Inflammatory macrophage treated with lipopolysaccharide for 4 hours (primary cell): ENCODE measurements at places on chromosomes 16 and 17.

GRCh38 chr16:22077700-22078313 is 14.5 kb upstream of the VWA3A start:
- DNase-seq, result peak; percentile 65

DNA sequence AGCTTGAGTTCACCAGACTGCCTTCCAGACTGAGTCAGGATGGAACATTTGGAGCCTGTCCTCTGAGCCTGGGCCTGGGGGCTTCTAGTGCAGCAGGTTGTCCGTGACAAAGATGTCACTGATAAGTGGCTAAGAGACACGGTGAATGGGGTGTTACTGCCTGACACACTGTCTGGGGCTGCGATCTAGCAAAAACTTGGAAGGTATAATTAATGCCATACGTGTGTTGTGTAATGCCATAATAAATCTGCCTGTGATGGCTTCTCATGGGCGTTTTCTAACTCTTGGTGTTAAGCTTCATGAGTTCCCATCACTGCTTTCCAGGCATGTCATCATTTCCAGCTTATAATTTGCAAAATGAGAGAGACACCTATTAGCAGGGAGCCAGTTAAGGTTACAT is 215.4 kb downstream of the UTP18 start:
- no peak for DNase-seq

- no peak for DNase-seq
Measured at GRCh38 chr16:73361061-73361460, 313.1 kb upstream of the ZFHX3 start.

- peak; percentile 21 for DNase-seq
Measured at GRCh38 chr17:31699281-31699680, 159.8 kb downstream of the COPRS start.

- no peak for DNase-seq
Measured at GRCh38 chr17:44604116-44604761, 47.0 kb downstream of the FZD2 start.

GRCh38 chr17:56514264-56514663 is 79.2 kb upstream of the NOG start:
- DNase-seq, result no peak

- DNase-seq, result no peak
Measured at GRCh38 chr17:30116345-30116660, 313 bp upstream of the NSRP1 start.

- DNase-seq, result peak; percentile 39
Measured at GRCh38 chr16:85750827-85751697, at the start of gene C16orf74. Gene C16orf74, minus strand, starts transcription at chr16:85751096. Its CDS starts 15,879 bp downstream, at chr16:85735217.

- DNase-seq, result no peak
Measured at GRCh38 chr17:37176723-37177122, 199.1 kb upstream of the C17orf78 start.

DNA sequence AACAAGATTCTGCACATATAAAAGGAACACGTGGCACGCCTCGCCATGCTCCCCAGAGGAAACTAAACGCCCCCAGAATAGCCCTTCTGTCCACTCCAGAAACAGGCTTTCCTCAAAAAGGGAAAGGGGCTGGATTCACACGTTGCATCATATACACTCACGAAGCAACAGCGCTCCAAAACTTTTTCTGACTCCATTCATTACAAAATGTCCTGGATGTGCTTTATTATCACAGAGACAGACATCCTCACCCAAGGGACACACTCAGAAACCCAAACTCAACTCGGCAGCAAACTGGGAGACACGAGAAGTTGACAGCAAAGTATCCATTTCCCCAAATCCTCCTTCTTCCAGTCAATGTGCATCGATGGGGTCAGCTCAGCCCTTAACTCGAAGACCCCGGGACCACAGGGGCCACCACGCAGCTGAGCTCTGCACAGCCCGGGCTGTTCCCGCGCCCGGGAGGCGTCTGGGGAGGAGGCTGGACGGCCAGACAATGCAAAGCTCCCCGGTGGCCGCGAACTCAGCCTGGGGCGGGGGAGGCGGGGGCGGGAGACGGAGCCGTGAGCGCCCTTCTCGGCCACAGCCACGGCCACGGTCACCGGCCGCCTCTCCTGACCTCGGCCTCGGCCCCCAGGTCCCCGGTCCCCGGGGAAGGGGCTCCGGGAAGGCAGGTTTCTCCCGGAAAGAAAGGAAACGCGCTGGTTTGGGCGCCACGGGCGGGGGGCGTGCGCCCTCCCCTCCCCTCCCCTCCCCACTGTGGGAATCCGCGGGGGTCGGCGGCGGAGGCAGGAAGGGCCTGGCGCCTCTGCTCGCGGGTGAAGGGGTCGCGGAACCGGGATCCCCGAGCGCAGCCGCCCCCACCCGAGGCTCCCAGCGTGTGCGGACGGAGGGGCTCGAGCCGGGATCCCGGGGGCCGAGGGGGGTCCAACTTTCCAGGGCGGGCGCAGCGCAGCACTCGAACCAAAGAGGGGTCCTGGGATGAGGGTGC is 1.2 kb downstream of the NXN start:
- DNase-seq, result no peak

- DNase-seq, result no peak
Measured at GRCh38 chr17:80173916-80174315, 4.1 kb downstream of the CARD14 start.

DNA sequence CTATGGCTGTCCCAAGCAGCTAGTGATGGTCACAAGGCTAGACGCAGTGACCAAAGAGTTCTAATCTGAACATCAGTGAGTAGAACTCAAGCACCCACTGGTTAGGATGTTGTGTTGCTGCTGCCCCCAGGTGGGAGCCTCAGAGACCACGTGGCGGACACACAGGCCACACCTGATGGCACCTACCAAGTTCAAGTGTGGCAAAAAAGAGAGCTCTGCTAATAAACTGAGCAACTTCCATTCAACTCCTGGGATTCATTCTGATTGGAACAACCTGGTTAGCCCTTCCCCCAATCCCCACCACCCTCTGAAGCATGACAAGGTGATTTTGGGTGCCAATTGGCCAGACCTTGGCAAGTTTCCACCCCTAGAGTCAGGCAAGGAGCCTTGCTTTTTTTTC is 3.5 kb upstream of the LCMT1 start:
- no peak for DNase-seq

- no peak for DNase-seq
Measured at GRCh38 chr16:23920446-23920845, 84.7 kb downstream of the PRKCB start.

DNA sequence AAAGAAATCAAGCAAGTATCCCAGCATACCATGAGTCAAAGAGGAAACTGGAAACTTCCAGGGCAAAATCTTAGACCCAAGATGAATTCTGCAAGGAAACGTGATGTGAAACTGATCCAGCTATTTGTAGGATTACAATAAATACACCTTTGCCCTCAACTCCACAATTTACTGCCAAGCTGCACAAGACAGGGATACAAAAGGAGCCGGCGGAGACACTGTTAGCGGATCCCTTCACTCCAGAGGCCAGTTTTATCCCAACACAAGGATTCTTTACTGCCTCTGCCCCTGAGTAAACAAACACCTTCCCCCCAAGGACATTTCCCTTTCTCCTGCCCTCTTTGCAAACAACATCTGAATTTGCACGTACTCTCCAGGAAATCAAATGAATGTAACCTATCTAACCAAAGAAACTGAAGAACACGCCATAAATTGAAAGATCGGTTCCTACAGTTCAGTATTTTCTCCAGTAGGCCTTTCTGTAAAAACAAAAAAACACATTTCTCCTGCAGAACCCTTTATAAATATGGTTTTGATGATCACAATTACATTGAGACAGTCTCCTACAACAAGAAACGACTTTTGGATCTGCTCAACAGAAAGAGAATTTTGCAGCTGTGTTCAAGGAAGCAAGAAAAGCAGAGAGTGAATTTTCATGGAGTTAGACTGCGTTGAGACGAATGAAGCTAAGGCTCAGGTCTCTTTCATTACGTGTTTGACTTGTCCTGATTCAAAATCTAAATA is 1.4 kb upstream of the CBX2 start:
- no peak for DNase-seq

DNA sequence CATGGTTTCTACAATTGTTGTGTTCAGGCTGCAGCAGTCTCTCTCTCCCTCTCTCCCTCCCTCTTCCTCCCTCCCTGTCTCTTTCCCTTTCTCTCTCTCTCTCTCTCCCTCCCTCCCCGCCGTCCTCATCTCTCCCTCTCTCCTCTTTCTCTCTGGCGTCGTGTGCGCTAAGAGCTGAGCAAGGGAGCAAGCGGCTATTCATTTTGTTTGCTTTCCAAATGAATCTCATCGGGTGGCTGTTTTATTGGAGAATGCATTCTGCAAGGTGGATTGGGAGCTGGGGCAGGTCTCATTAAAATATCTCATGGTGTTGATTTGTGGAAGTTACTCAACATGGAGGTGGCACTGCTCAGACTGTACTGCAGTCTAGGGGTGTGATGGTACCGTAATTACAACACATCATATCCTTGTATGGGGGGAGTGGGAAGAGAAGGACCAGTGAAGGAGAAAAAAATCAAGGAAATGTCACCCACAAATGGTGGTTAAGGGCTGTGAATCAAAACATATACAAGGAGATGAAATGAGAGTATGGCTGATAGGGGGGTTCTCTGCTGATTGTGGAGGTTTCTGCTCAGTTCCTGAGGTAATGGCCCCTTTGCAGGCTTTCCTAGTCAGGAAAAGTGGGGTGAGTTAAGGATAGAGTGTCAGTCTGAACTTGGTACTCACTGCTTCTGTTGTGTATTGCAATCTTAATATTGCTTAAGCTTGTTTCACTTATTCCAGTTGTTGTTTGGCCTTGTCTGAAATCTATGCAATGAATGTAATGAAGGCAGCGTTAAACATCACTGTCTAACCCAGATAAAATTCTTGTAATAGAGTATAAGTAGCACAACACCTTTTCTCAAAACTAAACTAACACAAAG is 2.7 kb downstream of the MSL1 start:
- no peak for DNase-seq

DNA sequence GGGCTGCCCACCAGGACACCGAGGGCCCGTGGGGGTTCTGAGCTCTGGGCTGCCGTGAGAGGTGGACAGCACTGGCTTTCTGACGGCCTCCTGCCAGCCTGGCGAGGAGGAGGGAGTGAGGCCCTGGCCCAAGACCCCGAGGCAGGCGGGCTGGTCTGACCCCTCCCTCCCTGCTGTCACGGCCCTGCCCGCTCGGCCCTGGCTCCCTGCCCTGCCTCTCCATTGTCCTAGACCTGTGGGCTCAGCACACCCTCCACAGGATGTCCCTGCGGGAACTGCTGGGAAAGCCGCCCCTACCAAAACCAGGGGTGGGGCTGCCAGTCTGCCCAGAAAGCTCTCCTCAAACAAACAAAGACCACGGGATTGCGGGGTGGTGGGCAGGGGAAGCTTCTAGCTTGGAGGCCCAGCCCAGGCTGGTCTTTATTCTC is 20.7 kb downstream of the SPNS2 start:
- no peak for DNase-seq

- DNase-seq, result no peak
Measured at GRCh38 chr17:43940630-43941029, 1.6 kb downstream of the PPY start.

- DNase-seq, result peak; percentile 94
Measured at GRCh38 chr16:67158637-67159600, 790 bp downstream of the TRADD start.

- no peak for DNase-seq
Measured at GRCh38 chr17:74408262-74408661, 23.6 kb upstream of the GPRC5C start.

DNA sequence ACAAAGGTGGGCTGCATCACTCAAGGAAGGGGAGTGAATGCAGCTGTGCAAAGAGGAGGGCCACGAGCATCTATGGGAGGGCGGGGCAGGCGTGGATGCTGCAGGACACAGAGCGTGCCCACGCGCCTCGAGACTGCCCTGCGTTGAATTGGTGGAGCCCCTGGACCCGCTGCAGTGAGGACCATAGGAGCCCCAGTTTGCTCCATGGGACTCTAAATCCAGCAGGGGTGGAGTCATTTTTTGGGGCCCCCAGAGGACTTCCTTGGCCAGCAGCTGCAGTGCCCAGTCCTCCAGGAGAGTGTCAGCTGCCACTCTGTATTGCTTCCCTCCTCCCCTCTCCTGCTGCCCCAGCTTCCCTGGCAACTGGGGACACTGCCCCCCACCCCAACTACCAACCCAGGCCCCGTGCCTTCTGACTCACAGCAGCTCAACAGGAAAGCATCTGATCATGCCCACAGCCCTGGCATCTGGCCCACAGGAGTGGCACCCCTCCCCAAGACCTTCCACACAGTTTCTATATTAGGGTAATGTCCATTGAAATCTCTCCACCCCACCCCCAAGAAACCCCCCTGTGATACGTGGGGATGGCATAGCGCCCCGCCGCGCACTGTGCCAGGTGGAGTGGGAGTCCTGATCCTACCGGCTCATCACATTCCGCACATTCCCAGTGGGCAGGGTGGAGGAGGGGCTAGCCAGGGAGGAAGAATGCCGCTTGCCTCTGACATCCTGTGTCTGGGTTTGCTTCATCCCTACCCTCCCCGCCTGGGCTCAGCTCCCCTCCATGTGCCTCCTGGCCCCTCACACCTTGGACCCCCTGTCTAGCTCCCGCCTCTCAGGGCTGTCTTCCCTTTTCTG is 27.8 kb upstream of the ITGA3 start:
- peak; percentile 27 for DNase-seq

GRCh38 chr17:79389896-79390295 is 221.0 kb downstream of the RBFOX3 start:
- no peak for DNase-seq
